Activated CD4-positive, alpha-beta memory T cell treated with anti-CD3 and anti-CD28 coated beads for 36 hours (primary cell): ENCODE measurements at places on chromosomes 2 and 18. TPM values are rescaled to one million over a fixed set of nuclear protein-coding genes. Genes with fewer than 3 reads are reported as not detected.

- no peak for DNase-seq
Measured at GRCh38 chr18:30376515-30376914, 666.0 kb downstream of the DSC3 start.

DNA sequence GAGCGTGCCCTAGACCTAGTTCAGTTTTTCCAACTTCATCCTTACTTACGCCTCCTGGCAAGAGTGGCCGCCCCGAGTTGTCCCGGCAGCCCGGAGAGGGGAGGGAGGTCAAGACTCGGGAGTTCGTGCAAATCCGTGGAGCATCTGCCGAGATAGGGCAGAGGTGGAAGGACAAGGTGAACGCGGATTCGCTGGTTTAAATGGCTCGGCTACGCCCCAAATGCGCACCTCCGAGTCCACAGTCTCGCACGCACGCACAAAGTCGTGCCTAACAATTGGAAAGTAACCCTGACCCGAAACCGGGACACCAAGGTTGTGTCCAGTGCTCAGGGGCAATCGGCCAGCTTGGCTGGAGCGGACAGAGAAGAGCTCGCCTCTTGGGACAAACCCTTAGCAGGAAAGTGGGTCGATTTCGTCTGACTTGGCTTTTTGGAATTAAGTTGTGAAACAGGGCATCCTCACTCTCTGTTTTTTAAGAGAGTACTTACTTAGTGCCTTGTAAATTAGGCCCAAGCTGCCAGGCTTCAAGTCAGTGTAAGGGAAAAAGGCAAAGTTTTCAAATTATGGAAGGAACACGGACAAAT lies 726 bp upstream of the SS18 start:
- DNase-seq = no peak

DNA sequence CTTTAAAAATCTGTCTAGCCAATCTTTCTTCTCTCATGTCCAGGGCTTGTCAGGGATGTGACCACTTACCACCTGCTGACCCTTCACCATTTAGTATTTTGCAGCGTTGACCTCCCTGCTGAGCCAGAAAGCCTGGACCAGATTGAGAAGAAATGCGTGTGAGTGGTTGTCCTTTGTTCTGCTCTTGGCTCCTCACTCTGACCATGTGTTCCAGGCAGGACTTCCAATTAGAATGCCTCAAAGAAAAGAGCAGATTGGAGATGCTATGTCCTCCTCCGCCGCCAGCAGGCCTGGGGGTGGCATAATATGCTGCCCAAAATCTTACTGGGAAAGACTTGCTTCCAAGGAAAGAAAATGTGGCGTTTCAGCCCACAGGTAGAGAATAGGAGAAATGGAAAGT lies 894.1 kb downstream of the SLC4A3 start:
- no peak for DNase-seq

DNA sequence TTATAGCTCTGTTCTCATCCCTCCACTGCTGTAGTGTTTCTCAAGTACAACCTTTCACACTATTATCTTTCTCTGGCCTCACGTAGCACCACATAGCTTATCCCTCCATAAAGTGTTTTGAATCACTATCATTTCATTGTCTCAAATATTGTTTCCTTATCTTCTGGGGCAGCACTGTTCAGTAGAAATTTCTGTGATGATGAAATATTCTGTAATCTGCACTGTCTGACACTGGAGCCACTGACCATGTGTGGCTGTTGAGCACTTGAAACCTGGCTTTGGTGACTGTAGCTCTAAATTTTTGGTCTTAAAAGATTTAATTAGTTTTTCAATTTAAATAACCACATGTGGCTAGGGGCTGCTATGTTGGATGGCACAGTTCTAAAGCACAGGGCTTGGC lies 78.9 kb downstream of the CPS1 start:
- DNase-seq = no peak

DNA sequence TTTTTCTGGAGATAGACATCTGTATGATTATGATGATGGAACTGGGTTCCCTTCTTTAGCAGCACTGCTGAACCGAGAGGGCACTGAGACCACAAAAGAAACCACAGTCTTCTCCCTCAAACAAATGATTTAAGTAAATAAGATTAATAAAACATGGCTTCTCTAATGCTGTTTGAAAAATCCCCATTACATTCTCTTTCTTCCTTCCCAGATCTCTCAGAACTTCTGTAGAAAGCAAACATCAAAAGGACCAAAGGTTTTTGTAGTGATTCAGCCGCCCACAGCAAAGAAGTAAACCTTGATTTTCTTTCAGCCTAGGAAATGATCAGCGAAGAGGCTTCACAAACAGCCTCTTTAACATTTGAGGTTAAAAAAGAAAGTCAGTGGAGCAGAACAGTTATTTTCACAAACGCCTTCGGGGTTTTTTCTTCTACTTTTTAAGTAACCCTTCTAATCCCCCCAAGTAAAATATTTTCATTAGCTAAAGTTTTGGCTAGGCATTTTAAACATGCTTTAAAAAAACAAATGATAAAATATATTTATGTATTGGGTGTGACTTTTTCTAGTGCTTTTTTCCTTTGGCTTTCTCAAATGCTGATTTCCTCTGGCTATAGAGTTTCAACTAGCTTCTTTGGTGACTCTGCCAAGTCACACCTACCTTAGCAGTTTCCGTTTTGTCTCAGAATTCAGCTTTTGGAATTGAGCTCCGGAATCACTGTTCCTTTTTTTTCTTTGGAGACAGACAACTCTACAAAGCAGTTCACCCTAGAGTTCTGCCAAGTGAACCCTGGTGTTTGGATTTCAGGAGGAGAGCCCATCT lies 89.6 kb downstream of the UPP2 start:
- DNase-seq = peak; percentile 25

DNA sequence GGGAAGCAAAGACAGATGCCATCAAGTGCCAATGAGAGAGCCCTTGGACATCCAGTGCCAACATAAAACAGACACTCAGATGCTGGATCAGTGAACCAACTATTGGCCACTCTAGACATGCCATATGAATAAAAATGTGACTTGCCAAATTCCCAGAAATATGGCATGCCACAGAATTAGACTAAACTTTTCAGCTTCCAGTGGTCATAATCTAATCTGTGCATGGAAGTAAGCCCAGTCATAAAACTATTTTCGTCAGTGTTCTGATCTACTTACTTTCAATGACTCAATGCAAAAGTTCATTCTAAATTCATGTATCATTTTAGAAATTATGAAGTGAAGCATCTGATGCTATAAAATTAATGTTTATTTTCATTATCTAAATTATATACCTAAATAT lies 1506.2 kb upstream of the NXPH2 start:
- DNase-seq = no peak

DNA sequence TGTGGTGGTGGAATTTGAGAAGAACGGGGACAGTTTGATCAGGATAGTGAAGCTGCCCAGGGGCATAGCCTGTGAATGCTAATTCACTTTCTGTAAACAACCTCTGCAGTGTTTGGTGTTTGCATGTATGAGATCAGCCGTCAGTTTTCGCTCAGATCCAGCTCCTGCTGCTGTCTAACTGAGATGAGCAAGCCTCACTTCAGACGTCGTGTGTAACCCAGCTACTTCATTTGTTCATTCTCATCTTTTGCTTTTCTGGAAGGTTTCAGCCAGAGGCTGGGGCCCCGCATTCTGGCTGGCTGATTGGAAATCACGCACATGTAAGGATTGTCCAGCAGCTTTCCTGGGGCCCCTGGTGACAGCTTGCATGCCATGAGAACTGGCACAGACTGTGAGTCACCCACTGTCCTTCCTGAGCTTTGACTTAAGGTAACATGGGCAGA lies 48.9 kb downstream of the LDLRAD4 start:
- peak; percentile 55 for DNase-seq

DNA sequence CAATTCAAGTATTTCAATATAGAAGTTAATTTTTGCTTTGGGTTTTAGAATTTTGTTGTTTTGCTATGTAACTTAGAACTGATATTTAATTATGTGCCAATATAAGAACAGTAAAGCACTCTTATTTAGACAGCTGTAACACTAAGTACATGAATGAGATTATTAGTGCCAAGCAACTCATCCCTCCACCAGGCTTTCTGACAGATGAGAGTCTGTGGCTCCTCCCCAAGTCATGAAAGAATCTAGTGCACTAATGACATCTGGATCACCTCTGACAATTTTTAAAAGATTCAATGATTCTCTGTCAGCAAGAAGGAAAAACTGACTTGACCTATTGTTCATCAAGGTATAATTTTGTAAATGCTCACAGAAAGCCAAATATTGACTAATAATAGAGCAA lies 67.8 kb downstream of the TMEFF2 start:
- DNase-seq = no peak

GRCh38 chr18:79643054-79643984 lies 36.3 kb upstream of the CTDP1 start:
- no peak for DNase-seq

- no peak for DNase-seq
Measured at GRCh38 chr2:19818039-19818438, 83.7 kb downstream of the TTC32 start.

DNA sequence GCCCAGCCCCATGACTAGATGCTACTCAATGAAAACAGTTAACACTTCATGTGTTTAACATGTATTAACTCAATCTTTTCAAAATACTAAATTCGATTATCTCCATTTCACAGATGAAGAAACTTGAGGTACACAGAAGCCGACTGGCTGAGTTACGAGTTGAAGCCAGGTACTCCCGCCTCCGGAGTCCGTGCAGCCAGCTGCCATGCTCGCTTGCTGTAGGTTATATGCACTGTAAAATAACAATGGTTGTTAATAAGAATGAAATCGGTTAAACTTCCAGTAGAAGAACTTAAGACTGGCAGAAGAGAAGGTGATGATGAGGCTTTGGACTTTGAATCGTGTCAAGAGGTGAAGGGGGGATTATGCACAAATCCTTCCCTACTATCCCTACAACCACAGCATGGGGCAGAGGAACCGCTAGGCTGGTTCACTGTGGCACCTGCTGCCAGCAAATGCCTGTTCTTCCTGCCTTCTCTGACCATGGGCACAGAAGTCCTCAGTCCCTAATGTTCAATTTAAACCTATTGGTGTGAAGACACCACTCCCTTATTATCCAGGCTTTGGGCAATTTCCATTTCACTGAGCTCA lies 25.4 kb downstream of the COX7A2L start:
- no peak for DNase-seq

DNA sequence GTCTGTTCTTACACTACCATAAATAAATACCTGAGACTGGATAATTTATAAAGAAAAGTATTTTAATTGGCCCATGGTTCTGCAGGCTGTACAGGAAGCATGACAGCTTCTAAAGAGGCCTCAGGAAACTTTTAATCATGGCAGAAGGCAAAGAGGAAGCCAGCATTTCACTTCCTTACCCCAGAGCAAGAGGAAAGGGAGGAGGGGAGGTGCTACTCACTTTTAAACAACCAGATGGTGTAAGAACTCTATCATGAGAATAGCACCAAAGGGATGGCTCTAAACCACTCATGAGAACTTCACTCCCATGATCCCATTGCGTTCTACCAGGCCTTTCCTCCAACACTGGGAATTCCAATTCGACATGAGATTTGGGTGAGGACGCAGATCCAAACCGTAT lies 344.4 kb upstream of the SLC39A10 start:
- DNase-seq = no peak

GRCh38 chr2:233346930-233347329 lies 7.4 kb upstream of the DGKD start:
- no peak for DNase-seq

- DNase-seq = no peak
Measured at GRCh38 chr2:238722181-238722580, 125.7 kb upstream of the TWIST2 start.

DNA sequence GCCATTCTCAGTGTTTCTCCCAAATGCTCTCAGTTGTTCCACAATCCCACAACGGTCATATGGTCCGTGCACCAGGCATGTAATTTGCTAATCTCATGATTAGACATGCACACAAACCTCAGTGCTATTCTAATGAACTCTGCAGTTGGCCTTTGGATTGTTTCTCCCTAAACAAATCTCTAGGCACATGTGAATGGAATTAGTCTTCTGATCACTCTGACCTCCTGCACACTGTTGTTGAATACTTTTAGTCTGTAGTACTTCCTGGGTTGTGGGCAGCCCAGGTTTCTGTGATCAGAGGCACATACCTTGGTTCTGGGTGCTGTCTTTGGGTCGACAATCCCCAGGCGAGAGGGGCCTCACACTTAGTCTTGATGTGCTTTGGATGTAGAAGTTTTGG lies 498.7 kb upstream of the SPRED2 start:
- no peak for DNase-seq

GRCh38 chr18:44801781-44802180 lies 121.1 kb downstream of the SETBP1 start:
- no peak for DNase-seq

DNA sequence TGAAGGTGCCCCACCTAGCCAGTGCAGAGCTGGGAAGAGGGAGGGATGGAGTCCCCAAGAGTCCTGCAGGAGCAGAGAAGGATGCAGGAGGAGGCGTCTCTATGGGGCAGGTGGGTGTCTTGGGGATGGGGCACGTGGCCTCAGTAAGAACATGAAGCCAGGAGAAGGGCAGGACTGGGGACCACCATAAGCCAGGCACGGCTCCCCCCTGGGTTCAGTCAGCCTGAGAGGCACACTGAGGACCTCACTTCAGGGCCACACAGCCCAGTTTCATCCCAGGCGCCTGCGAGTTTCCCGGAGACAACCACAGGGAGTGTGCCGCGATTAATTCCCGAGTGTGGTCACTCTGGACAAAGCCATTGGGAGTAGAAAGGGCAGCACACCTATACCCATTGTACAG lies 120.3 kb downstream of the GYPC start:
- no peak for DNase-seq

GRCh38 chr2:20429528-20429927 lies 17.3 kb upstream of the RHOB start:
- DNase-seq = peak; percentile 8

DNA sequence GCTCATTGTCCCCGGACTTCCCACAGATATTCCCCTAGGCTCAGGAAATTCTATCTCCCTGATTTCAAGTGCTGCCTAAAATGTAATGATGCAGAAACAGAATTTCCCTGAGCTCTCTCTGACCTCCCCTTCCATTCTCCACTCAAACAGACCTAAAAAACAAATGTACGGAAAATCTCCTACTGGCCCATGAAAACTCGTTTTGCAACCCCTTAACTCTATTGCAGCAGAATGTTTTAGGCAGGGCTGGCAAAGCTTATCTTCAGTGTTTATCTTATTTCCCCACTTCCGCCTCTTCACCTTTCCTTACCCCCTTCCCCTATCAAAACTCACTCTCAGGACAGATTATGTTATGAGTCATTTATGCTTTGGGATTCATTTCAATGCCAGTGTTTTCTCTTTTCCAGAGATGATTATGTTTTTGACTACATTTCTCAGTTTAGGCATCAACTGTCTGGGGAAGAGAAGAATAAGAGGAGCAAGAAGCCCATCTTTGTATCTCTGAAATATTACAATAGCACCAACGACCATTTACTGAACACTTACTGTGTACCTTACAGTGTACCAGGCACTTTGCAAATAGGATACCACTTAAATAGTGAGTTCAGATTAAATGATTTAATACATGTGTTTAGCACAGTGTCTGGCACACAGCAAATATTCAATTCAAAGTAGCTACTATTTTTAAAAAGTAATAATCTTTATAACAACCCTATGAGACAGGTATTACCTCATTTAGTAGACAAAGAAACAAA lies 53.9 kb upstream of the STPG4 start:
- no peak for DNase-seq

The SERPINB12 gene
- not detected for total RNA-seq

The DYNAP gene
- total RNA-seq = not detected
